ENCODE measurements at places on chromosomes 1 and 21.
A peak's percentile ranks its signal among the peaks of the same experiment; 100 is the strongest.

GRCh38 chr1:221829327-221830015 is 87.6 kb upstream of the DUSP10 start:
- DNase-seq: no peak

DNA sequence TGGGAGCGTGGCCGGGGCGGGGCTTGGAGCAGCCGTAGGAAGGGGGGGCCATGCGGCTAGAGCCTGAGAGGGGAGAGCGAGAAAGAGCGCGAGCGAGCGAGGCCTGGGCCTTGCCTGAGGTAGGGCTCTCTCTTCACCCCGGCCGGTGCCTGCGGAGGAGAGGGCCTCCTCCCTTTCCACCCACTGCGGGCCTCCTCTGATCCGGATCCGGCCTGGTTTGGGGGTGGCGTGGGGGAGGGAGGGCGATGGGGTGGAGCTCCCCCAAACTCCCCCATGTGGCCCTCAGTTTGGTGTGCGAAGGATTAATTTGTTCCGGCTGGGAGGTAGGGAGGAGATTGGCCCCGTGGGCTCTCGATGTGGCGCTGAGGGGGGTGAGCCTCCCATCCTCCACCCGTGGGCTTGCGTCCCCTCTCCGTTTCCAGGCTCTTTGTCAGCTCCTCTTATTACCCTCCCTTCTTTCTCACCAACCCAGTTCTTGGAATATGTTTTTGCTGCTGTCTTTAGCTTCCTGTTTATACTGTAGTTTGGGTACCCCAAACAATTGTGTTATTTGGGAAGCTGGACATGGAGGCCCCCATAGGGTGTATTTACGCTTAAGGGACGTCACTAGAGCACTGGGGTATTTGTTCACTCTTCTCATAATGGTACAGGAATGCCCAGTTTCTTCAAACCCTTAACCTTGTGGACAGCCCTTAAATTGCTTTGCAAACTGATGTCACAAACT is 685 bp downstream of the UBAP2L start:
- peak; percentile 62 for DNase-seq

GRCh38 chr21:36846631-36847030 is 119.8 kb downstream of the HLCS start:
- no peak for DNase-seq

DNA sequence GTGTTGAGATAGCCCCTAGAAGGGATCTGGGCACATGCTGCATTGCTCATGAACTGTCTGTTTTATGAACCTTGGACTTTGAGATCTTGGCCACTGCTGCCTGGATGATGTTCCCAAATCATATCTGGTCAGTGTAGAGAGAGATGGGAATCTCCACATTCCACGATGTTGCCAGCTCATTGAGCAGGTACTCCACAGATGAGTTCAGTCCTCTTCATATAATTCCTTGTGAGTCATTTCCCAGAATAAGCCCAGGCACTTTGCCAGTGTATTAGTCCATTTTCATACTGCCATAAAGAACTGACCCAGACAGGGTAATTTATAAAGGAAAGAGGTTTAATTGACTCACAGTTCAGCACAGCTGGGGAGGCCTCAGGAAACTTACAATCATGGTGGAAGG is 254.0 kb upstream of the RUNX1 start:
- no peak for DNase-seq

DNA sequence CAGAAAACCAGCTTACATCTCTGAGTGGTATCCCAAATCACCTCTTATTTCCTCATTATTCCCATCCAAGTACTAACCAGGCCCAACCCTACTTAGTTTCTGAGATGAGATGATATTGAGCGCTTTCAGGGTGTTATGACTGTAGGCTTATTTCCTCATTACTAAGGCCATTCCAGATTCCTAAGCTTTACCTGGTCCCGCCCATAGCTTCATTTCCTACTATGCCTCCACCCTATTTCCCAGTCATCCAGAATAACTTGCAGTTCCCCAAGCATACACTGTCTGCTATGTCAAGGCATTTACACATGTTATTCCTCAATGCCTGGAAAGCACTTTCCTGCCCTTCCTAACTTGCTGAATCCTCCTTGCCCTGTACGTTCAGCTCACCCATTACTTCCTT is 79.3 kb upstream of the SPAG17 start:
- no peak for DNase-seq

DNA sequence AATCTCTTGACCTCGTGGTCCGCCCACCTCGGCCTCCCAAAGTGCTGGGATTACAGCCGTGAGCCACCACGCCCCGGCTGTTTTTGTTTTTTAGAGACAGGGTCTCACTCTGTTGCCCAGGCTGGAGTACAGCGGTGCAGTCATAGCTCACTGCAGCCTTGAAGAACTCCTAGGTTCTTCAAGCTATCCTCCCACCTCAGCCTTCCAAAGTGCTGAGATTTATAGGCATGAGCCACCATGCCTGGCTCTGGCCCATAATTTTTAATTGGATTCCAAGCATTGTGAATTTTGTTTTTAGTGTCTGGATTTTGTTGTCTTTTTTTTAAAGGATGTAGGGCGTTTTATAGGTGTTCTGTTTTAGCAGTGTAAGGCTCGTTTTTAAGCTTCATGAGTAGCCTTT is 28.6 kb upstream of the TXLNA start:
- DNase-seq: no peak

DNA sequence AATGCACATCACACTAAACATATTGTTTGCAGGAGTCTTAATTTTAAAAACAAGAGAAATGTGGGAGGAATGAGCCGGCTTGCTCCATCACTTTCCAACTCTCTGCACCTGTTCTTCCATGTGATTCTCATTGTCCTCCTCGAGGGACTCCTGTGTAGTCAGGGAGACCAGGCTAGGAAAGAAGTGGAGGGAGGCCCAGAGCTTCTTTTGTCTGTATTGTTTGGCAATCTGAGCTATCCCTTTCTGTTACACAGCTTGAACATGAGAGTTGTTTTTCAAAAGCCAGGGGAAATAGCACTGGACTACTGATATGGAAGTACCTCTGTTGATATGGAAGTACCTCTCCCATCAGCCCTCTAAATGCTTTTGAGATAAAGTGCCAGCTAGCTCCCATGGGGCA is 18.8 kb upstream of the LRRC8D start:
- no peak for DNase-seq

DNA sequence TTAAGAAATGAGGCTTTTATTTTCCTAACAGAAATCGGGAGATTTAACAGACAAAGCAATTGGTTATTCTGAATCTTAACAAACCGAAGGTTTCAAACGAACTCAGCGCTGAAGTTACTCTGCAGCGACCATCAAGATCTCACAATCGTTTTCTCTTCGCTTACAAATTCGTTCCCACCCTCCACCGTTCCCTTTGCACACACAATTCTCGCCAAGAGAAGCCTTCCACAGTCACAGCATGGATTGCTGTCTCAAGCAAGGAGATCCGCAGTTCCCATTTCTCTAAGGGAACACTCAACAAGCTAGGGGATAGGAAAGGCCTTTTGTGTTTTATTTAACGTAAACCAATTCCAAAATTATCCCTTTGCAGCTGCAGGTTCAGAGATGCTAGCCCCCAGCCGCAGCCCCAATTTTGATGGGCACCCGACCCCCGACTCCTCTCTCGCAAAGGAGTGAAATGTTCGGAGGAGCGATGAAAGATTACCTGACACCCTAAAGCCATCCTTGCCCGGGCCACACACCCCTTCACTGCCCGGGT is 755 bp downstream of the FBXO42 start:
- no peak for DNase-seq

- no peak for DNase-seq
Measured at GRCh38 chr21:45087022-45087823, 12.8 kb downstream of the ADARB1 start.

- DNase-seq: no peak
Measured at GRCh38 chr1:212402666-212403321, 11.9 kb downstream of the PACC1 start.

GRCh38 chr1:177857285-177857684 is 112.6 kb downstream of the SEC16B start:
- DNase-seq: no peak

DNA sequence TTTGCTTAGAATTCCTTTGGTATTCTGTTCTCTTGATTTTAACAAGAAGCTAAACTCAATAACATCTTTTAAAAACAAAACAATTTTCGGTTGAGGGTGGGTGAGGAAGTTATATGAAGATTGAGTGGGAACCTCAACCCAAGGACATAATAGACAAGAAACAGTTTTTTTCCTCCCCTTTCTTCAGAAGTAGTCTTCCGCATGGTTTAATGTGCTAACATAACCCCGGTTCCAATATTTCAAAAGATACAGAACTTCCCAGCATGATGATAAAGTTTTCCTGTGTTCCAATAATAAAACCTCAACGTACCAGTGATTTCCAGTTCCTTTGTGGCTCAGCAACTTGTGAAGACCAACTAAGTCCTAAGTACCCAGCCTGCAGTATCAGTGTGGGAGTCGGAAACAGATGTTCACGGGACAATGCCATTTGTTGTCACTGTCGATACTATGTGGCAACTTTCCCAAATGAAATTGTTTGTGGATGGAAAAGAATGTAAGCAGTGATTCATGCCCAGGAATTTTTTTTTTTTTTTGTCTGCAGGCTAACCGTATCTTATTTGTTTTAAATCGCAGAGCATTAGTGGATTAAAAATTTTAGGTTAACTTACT is 48.5 kb downstream of the NR5A2 start:
- DNase-seq: no peak

- DNase-seq: no peak
Measured at GRCh38 chr1:206946261-206946660, at the start of gene PIGR. PIGR (minus strand) TSS chr1:206946466; CDS start chr1:206940531, 5,935 bp downstream.

DNA sequence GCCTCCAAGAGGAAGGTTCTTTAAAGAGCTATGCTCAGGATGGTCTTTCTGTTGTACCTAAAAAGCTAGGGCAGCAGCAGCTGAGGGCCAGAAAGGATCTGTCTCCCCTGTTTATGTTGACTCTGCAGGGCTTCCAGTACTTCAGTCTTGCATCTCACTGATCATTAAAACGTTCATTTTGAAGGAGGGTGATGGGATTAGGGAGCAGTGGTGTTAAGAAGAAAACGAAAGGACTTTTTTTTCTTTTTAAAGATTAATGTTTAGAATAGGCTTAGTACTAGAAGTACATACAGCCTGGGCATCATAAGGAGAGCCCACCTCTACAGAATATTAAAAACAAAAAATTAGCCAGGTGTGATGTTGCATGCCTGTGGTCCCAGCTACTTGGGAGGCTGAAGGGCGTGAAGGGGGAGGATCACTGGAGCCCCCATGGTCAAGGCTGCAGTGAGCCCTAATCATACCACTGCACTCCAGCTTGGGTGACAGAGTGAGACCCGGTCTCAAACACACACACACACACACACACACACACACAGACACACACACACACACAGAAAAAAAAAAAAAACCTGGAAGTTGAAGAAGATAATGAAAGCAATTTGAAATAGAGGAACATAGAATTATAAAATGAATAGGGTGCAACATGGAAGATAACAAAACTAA is 2.9 kb downstream of the CR1L start:
- no peak for DNase-seq

DNA sequence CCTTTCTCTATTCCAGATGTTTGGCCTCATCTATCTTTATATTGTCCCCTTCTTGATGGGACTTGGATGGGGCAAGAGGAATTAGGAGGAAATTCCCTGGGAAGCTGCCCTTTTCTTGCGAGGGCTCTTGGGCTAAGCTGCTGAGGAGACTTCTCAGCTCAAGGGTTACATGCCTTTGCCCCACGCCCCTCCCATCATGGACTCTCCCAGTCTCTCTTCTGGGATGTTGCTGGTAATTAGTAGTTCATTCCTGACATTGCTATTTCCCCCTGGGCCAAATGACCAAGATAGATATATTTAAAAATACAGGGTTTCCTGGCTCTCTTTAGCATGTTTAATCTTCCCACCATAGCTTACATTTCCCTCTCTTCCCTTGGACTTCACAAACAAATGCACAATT is 90.6 kb upstream of the RALGPS2 start:
- DNase-seq: no peak

GRCh38 chr1:94796266-94796665 is 23.9 kb upstream of the SLC44A3 start:
- DNase-seq: no peak

- DNase-seq: no peak
Measured at GRCh38 chr1:18870957-18871356, 11.5 kb upstream of the TAS1R2 start.

DNA sequence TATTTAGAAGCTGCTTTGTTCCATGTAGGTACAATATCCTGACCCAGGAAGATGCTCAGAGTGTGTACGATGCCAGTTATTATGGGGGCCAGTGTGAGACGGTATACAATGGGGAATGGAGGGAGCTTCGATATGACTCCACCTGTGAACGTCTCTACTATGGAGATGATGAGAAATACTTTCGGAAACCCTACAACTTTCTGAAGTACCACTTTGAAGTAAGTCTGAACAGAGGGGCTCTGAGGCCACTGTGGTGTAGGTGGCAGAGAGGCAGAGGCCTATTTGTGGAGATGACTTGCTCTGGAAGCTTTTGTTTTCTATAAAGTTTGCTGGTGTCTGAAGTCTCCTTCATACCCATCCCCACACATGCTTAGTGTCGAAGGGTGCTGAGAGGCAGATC is 26.8 kb downstream of the C8A start:
- no peak for DNase-seq

All from activated B cell treated with CpG ODN at 0.5 μM for 24 hours (primary cell).